ENCODE measurements at places on chromosomes 3 and 15.

DNA sequence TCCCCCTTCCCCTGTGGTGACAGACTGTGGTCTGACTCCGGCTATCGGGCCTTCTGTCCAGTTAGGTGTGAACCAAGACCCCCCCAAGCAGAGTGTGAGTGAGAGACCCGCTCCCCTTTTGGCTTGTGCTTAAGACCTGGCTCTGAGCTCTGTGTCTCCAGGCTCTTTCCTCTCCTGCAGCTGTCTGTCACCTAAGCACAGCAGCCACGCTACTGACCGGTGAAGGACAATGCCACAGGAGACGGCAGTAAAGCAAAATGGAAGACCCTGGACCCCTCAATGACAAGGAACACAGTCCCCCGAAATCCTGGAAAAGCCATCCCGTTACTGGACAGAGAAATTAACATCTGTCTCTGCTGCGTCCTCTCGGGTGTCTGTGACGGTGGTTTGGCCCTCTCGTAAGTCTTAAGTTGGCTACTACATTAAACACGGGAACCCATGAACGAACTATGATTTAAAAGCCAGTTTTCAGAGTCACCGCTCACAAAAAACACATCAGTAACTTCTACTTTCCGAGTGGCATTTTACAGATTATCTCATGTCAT, 53.7 kb downstream of the CHSY1 start:
- DNase-seq: no peak

DNA sequence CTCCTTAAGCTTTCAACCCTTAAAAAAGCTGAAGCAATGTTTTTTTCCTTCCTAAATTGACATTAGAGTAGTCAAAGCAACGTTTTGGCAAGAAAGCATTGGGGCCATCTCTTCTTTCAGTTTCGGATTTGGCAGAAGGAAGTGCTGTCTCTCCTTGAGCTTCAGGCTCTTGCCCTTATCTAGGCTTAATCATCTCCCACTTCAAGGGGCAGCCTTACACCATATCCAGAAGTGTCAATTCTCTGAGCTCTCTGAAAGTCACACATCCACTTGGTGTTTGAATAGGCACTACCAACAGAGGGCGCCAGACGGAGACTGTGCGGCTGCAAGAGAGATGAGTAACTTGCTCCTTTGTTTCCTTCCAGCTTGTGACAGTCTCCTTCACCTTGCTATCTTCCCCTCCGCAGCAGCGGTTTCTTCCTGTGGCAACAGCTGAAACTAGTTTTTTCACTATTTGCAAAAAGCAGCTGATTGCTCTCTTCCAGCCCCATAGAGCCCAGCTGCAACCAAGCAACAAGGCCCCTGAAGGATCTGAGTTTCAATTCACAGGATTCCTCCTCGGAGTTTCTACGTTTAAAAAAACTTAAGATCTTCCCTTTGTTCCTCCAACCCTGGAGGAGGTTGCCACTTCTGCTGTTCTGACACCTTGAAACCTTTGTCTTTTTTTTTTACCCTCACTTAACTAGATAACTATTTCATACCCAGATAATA, 147.0 kb upstream of the SLCO3A1 start:
- peak; percentile 65 for DNase-seq

DNA sequence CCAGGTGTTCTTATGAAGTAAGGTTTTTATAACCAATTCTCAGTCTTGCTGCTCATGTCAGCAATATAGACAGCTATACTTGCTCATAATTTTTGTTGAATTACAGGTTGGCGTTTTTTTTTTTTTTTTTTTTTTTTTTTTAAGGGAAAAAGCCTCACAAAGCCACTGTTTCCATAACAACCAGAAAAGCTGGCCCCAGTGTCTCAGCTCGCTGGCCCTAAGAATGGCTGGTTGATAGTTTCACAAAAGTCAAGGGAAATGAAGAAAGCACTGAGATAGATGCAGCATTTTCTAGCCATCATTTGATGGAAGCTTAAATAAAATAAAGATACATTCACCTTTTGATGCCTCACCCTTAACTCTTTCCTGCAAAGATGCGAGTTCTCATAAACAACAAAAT, 121.9 kb downstream of the C3orf70 start:
- no peak for DNase-seq

- no peak for DNase-seq
These were observed 10.1 kb downstream of the TLR9 start for GRCh38 chr3:52215351-52215750.

DNA sequence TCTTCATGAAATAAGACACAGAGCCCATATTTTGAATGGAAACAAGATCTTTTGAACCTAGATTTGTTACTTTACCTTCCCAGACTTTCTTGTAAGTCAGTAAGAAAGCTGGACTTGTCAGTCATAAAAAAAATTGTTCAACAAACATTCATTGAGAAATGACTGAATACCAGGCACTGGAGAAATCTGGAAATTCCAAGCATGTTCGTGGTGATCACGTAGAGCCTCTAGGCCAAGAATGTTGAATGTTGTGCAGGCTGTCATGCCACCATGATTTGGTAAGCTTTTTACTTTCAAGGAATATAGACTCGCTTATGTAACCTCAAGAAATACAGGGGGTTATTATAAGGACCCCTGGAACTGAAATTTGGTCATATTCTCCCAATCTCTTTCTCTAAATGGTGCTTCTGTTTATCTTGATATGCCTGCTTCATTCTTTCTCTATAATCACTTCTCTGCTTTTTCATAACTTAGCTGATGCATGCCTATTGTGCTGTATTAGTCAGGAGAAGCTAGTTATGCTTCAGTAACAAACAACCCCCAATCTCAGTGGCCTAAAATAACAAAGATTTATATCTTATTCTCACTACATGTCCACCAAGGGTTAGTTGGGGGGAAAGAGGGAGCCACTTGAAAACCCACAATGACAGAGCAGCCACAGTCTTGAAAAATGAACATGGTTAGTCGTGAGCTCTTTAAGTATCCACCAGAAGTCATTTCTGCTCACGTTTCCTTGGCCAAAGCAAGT, 3.4 kb upstream of the TPM1 start:
- DNase-seq: peak; percentile 95

- DNase-seq: peak; percentile 96
These were observed 10.5 kb downstream of the ISG20 start for GRCh38 chr15:88649286-88649733.

GRCh38 chr15:89799011-89799911, 15.4 kb downstream of the ANPEP start:
- no peak for DNase-seq

GRCh38 chr3:124453189-124453588, 277.1 kb upstream of the UMPS start:
- no peak for DNase-seq

GRCh38 chr3:126304704-126305103, 52.5 kb downstream of the KLF15 start:
- no peak for DNase-seq

DNA sequence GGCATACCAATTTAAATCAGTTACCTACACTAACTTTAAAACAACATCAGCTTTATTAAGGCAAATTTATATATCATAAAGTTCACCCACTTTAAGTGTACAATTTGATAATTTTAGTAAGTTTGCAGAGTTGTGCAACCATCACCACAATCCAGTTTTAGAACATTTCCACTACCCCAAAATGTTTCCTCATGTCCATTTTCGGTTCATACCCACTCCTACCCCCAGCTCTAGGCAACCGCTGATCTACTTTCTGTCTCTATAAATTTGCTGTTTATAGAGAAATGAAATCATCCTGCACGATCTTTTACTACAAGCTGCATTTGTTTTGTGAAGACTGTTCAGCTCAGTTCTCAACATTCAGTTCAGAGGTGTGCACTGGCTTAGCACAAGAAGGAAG, 31.5 kb upstream of the FAM81A start:
- no peak for DNase-seq

- peak; percentile 49 for DNase-seq
These were observed 39.4 kb upstream of the LMOD3 start for GRCh38 chr3:69161587-69162307.

Measured in fibroblast of upper back skin (primary cell).